ENCODE measurements at places on chromosomes 5 and 9.

DNA sequence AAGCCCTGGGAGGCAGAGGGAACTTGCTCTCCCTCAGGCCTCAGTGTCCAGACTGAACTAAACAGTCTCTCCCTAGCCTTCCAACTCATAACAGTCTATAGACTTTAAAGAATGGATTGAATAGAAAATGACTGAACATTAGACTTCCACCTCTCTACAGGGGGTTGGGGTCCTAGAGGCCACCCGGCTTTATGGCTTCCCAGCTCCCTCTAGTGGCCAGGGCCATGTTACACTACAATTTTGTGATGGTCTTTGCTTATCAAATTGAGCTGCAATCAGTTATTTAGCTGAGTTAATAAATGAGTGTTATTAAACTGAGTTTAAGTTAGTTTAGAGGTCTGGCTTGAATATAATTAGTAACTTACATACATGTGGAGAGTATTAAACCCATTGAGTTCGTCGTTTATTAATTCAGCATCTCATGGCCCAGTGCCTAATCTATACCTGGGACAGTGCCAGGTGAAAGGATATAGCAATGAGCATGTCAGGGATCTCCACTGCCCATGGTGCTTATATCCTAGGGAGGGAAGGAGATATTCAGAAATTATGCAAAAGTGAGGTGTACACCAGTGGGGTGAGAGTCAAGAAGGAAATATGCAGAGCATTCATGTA lies 105.2 kb downstream of the SH3TC2 start:
- DNase-seq = peak; percentile 33

- no peak for DNase-seq
Observed at GRCh38 chr5:115186794-115187193, 17.1 kb upstream of the TRIM36 start.

- no peak for DNase-seq
Observed at GRCh38 chr5:107170620-107171019, 500.1 kb downstream of the EFNA5 start.

DNA sequence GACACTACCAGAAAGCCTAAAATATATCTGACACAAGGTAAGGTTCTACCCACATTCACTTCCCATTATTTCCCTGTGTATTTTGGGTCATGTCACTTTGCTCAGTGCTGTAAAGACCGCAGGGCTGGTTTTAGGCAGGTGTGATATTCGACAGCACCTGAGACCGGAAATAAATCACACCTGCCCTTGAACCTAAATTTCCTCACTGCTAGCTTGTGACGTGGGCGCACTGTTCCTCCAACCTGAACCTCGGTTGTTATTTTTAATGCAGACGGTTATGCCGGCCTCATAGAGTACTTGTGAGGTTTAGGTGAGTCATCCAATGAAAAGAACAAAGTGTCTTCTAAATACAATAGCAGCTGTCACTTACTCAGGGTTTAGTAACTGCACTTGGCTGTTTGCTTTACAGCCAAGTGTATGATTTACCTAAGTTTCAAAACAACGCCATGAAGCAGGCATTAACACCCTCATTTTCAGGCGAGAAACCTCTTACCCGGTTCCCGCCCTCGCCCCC lies 20.7 kb upstream of the ZNF782 start:
- peak; percentile 42 for DNase-seq

DNA sequence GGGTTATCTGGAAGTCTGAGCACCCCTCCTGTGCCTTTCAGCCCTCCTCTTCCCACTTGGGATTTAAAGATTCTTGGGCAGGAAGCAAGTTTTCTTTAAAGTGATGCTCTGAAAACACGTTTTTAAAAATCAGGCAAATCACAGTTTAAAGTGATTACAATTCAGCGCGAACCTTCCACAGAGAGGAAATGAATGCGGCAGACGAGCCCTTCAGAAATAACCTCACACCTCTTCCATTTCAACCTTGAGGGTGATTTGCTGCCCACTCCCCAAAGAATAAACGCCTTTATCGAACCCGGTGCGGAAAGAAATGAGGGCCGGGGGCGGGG lies 2.3 kb upstream of the EFNA5 start:
- peak; percentile 13 for DNase-seq
